ENCODE measurements at places on chromosomes 7 and 10. TPM values are rescaled to one million over a fixed set of nuclear protein-coding genes. Genes with fewer than 3 reads are reported as not detected.

The SMO gene
- total RNA-seq, result 13.8 TPM

The CYP3A7 gene
- total RNA-seq, result not detected

The TFPI2 gene
- total RNA-seq, result 302 TPM

The OPN1SW gene
- total RNA-seq, result not detected

The GAD2 gene
- not detected for total RNA-seq

The ITGA8 gene
- not detected for total RNA-seq

The DDX21 gene
- 138 TPM for total RNA-seq

The SAMD9L gene
- total RNA-seq, result 0.72 TPM

The HSPA12A gene
- 12.5 TPM for total RNA-seq

The WDFY4 gene
- total RNA-seq, result not detected

The NRP1 gene
- total RNA-seq, result 84.8 TPM

The C10orf143 gene
- 1.2 TPM for total RNA-seq

The BBIP1 gene
- total RNA-seq, result 36.0 TPM

The CALHM3 gene
- 0.38 TPM for total RNA-seq

The SPDYE3 gene
- not detected for total RNA-seq

The IFIT5 gene
- total RNA-seq, result 11.3 TPM

The RSU1 gene
- 86.3 TPM for total RNA-seq

The PON1 gene
- 0.66 TPM for total RNA-seq

The FAM131B gene
- total RNA-seq, result 0.50 TPM

The ENKUR gene
- total RNA-seq, result not detected

The PKD2L1 gene
- total RNA-seq, result 0.07 TPM

The IFIT1B gene
- not detected for total RNA-seq

The SLC13A1 gene
- not detected for total RNA-seq

The COL26A1 gene
- total RNA-seq, result 0.33 TPM

The SGCE gene
- 55.7 TPM for total RNA-seq

The AMPH gene
- total RNA-seq, result not detected

The CDH23 gene
- 3.1 TPM for total RNA-seq

The JAKMIP3 gene
- total RNA-seq, result 1.6 TPM

The ZNF736 gene
- not detected for total RNA-seq

The PPP1R9A gene
- 4.3 TPM for total RNA-seq

The HMX2 gene
- 0.15 TPM for total RNA-seq

The ZPBP gene
- total RNA-seq, result not detected

The IKZF1 gene
- total RNA-seq, result not detected

The FAM25A gene
- total RNA-seq, result not detected

The RFC2 gene
- total RNA-seq, result 56.7 TPM

The DYNC1I1 gene
- 0.20 TPM for total RNA-seq

The MCU gene
- 36.9 TPM for total RNA-seq

The MYH16 gene
- total RNA-seq, result 0.51 TPM

The PILRA gene
- 5.8 TPM for total RNA-seq
